ENCODE measurements at places on chromosomes 7 and 10. TPM values are rescaled to one million over a fixed set of nuclear protein-coding genes. Genes with fewer than 3 reads are reported as not detected.

DNA sequence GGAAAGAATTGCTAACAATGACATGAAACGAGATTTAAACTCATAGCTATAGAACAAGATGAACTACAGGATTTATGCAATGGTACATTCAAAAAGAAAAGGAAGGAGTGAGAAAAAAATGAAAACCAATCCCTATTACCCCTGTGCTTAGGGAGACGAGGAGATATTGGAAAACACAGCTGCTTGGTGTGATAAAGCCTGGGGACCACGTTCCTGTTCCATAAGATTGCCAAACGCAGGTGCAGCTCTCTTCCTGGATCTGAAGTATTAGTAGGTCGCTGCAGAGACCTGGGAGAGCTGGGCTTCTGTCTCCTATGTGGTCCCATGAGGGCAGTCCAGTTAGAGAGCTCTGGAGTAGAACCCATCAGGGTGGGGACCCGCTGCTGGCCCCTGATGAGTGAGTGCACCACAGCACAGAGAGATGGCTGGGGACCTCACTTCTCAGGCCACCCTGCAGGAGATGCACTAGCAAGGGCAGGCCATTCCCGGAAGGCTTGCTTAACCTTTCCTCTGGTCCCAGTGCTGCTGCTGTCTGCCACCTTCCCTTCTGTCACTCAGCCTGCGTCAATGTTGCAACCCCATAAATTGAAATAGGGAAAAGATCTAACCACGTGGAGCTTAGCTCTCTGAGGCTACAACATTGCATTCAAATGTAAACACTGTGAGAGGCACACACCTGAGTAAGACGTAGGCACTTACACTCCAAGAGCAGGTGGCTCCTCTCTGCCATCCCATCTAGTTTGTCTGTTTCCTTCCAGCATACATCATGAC, 57.9 kb downstream of the MTPN start:
- DNase-seq = no peak
- H3K27ac ChIP-seq = no peak overlapping the region

- no peak overlapping the region for H3K4me3 ChIP-seq
- no peaks in the 10 kb centered on the region for H3K36me3 ChIP-seq
- no peaks in the 10 kb centered on the region for H3K4me1 ChIP-seq
Measured at GRCh38 chr7:23261843-23262452, 15.4 kb downstream of the GPNMB start.

DNA sequence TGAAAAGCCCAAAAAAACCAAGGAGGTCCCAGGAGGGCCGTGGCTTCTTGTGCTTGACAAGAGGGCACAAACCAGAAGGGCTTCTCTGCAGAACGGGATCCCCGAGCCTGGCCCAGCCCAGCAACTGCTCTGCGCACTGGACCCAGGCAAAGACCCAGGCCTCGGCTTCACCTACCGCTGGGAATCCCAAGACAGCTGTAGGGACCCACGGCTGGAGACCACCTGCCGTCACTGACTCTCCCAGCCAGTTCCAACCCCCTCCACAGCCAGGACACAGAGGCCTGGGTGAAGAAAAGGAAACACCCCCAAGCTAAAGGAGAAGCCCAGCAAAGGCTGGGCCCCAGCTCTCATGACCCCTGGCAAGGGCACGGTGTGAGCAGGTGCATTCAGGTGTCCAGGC, 24.3 kb downstream of the PDGFA start:
- no peaks in the 10 kb centered on the region for H3K36me3 ChIP-seq
- no peaks in the 10 kb centered on the region for H3K27me3 ChIP-seq
- H3K4me3 ChIP-seq = no peak overlapping the region
- no peak for DNase-seq
- H3K27ac ChIP-seq = no peak overlapping the region

- H3K27me3 ChIP-seq = no peaks in the 10 kb centered on the region
- no peaks in the 10 kb centered on the region for H3K4me1 ChIP-seq
- no peaks in the 10 kb centered on the region for H3K36me3 ChIP-seq
- H3K27ac ChIP-seq = no peak overlapping the region
- no peak for DNase-seq
Measured at GRCh38 chr10:7272008-7272407, 138.8 kb downstream of the SFMBT2 start.

- no peak overlapping the region for H3K4me3 ChIP-seq
- H3K4me1 ChIP-seq = peaks cover 16% of the 10 kb centered on the region
- no peaks in the 10 kb centered on the region for H3K36me3 ChIP-seq
- H3K27ac ChIP-seq = no peak overlapping the region
- H3K27me3 ChIP-seq = peaks cover 16% of the 10 kb centered on the region
Measured at GRCh38 chr7:131552053-131552452, 4.4 kb downstream of the PODXL start.

GRCh38 chr10:52318822-52319464, 4.9 kb downstream of the DKK1 start:
- peaks cover 38% of the 10 kb centered on the region for H3K27me3 ChIP-seq
- no peak for DNase-seq
- H3K27ac ChIP-seq = no peak overlapping the region
- no peaks in the 10 kb centered on the region for H3K36me3 ChIP-seq

DNA sequence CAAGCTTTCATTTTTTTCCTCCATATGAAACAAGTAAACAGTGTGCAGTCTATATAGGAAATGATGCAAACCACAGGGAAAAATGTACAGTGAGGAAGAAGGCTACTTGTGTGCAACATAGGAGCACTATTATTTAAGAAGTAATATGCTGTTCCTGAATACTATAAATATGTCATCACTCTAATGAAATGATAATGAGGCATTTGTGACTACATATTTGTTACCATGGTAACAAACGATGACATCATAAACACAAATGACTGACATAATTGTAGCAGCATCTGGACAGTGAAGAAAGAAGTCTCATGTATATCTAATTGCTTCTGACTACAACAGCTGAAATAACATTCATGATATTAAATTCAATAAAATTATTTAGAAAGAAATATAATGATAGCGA, 164.8 kb downstream of the C7orf25 start:
- no peaks in the 10 kb centered on the region for H3K36me3 ChIP-seq
- no peak overlapping the region for H3K4me3 ChIP-seq

GRCh38 chr7:159197066-159197975, 52.7 kb upstream of the VIPR2 start:
- DNase-seq = peak; percentile 53
- H3K4me3 ChIP-seq = no peak overlapping the region
- no peaks in the 10 kb centered on the region for H3K27me3 ChIP-seq

GRCh38 chr7:135842446-135843179, 94.0 kb upstream of the FAM180A start:
- no peaks in the 10 kb centered on the region for H3K27me3 ChIP-seq
- no peaks in the 10 kb centered on the region for H3K36me3 ChIP-seq
- no peaks in the 10 kb centered on the region for H3K4me1 ChIP-seq
- H3K4me3 ChIP-seq = no peak overlapping the region
- no peak for DNase-seq

DNA sequence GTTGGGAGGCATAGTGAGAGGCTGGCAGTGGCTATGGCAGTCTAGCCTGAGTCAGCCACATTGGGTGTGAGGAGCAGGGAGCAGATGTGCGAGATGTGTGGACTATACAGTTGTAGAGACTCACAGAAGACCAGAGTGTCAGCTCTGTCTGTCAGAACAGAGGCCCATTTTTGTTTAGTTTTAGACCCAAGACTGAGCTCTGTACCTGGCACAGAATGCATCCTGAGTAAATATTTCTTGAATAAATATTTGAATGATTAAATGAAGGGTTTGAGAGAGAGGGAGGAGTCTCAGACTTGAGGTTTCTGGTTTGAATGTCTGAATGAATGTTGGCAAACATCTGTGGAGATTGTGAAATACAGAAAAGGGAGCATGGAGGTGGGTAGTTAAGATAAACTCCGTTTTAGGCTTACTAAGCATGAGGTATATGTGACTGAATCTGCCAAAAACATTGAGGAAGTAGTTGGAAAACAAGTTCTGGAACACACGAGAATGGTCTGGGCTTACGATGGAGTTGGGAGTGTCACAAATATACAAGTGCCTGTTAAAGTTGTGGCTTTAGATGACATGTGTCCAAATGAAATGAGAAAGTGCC, 3.6 kb downstream of the SEC23IP start:
- no peak for DNase-seq
- no peaks in the 10 kb centered on the region for H3K36me3 ChIP-seq
- peaks cover 17% of the 10 kb centered on the region for H3K4me1 ChIP-seq

- H3K36me3 ChIP-seq = no peaks in the 10 kb centered on the region
- H3K4me3 ChIP-seq = no peak overlapping the region
- DNase-seq = no peak
- H3K27me3 ChIP-seq = no peaks in the 10 kb centered on the region
- H3K4me1 ChIP-seq = peaks cover 17% of the 10 kb centered on the region
Measured at GRCh38 chr10:67606572-67606971, 89.4 kb downstream of the CTNNA3 start.

GRCh38 chr10:75233444-75234016, 2.2 kb downstream of the COMTD1 start:
- peak overlapping the region; percentile 52 for H3K4me3 ChIP-seq
- no peaks in the 10 kb centered on the region for H3K4me1 ChIP-seq
- peaks cover 7% of the 10 kb centered on the region for H3K27me3 ChIP-seq
- peak; percentile 8 for DNase-seq
- H3K27ac ChIP-seq = no peak overlapping the region

DNA sequence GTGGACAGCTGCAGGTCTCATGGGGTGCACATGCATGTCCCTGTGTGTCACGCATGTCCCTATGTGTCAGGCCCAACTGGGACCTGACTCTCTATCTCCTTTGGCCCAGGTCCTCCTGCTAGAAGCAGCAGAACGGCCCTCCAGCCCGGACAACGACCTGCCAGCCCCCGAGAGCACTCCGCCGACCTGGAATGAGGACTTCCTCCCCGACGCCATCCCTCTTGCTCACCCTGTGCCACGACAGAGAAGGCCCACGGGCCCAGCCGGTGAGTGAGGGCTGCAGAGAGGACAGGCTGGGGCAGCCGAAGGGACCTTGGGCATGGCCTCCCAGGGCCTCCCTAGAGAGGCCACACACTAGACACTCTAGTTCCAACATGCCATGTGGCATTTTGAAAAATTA, 89.3 kb downstream of the MYL10 start:
- no peak for DNase-seq
- H3K27me3 ChIP-seq = no peaks in the 10 kb centered on the region
- H3K4me3 ChIP-seq = no peak overlapping the region

- H3K27me3 ChIP-seq = no peaks in the 10 kb centered on the region
- DNase-seq = no peak
- H3K4me1 ChIP-seq = peaks cover 17% of the 10 kb centered on the region
Measured at GRCh38 chr7:92699560-92699959, 109.4 kb upstream of the FAM133B start.

DNA sequence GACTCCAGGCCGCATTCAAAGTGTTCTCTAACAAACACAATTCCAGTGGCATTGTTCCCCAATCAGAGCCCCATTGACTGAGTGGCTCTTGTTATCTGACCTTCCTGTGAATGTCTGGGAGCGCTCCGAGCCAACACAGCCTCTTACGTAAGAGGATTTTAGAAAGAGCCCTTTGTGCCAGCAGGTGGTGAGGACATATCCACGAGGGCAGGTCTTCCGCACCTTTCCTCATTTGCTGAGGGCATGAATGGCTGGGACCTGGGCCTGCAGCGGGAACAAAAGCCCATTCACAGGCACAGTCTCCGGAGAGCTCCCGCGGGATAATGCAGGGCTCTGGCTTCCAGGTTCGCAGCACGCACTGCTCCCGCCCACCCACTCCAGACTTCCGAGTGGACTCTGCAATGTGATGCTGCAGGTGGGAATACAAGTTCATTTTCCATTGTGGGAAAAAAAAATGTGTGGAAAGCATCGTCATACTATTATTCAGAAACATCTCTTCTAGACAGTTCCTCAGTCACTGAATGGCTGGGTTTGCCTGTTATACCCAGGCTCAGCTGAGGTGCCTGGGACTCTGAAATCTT, 295.0 kb upstream of the IGFBP3 start:
- DNase-seq = peak; percentile 94
- H3K36me3 ChIP-seq = no peaks in the 10 kb centered on the region
- H3K27me3 ChIP-seq = no peaks in the 10 kb centered on the region
- H3K27ac ChIP-seq = peak overlapping the region; percentile 76

- DNase-seq = no peak
- no peak overlapping the region for H3K4me3 ChIP-seq
- no peaks in the 10 kb centered on the region for H3K4me1 ChIP-seq
- peaks cover 57% of the 10 kb centered on the region for H3K27me3 ChIP-seq
- no peak overlapping the region for H3K27ac ChIP-seq
Measured at GRCh38 chr7:113368256-113368655, 249.9 kb upstream of the SMIM30 start.

- no peak overlapping the region for H3K27ac ChIP-seq
- no peaks in the 10 kb centered on the region for H3K4me1 ChIP-seq
- H3K4me3 ChIP-seq = no peak overlapping the region
- no peak for DNase-seq
- no peaks in the 10 kb centered on the region for H3K27me3 ChIP-seq
Measured at GRCh38 chr7:94055963-94056362, 51.8 kb upstream of the BET1 start.

DNA sequence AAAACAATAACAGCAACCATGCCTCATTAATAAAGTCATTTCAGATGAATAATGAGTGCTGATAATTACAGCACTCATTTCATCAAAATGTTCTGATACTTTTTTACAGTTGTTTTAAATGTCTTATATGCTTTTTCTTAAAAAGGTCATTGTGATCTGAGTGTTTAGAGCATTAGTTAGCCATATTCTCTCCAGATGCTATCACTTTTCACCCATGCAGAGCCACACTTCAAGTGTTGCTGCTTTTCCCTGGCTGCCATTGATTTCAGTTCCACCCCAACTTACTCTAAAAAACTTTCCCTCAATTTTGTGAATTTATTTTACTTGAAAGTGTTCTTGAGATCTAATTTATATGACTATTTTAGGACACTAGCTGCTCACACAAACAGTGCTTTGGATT, 41.8 kb downstream of the NUP205 start:
- no peak overlapping the region for H3K27ac ChIP-seq
- no peak overlapping the region for H3K4me3 ChIP-seq
- DNase-seq = no peak
- H3K27me3 ChIP-seq = no peaks in the 10 kb centered on the region
- H3K4me1 ChIP-seq = no peaks in the 10 kb centered on the region
- H3K36me3 ChIP-seq = peaks cover 32% of the 10 kb centered on the region

- no peak overlapping the region for H3K27ac ChIP-seq
- H3K4me1 ChIP-seq = no peaks in the 10 kb centered on the region
- H3K27me3 ChIP-seq = no peaks in the 10 kb centered on the region
- no peak for DNase-seq
Measured at GRCh38 chr7:32921896-32922295, 30.3 kb upstream of the KBTBD2 start.

- DNase-seq = no peak
- H3K27ac ChIP-seq = no peak overlapping the region
- H3K27me3 ChIP-seq = no peaks in the 10 kb centered on the region
- H3K4me3 ChIP-seq = no peak overlapping the region
Measured at GRCh38 chr10:4316161-4316810, 509.7 kb upstream of the AKR1E2 start.

- DNase-seq = no peak
- H3K36me3 ChIP-seq = no peaks in the 10 kb centered on the region
- H3K4me1 ChIP-seq = peaks cover 15% of the 10 kb centered on the region
- no peak overlapping the region for H3K4me3 ChIP-seq
- no peaks in the 10 kb centered on the region for H3K27me3 ChIP-seq
- H3K27ac ChIP-seq = no peak overlapping the region
Measured at GRCh38 chr10:132270256-132270655, 37.5 kb downstream of the STK32C start.

GRCh38 chr10:63563623-63564022, 42.4 kb downstream of the REEP3 start:
- no peaks in the 10 kb centered on the region for H3K27me3 ChIP-seq
- H3K36me3 ChIP-seq = no peaks in the 10 kb centered on the region
- no peak overlapping the region for H3K4me3 ChIP-seq
- no peak for DNase-seq

GRCh38 chr10:71893258-71893815, 42.3 kb upstream of the PSAP start:
- peaks cover 22% of the 10 kb centered on the region for H3K27me3 ChIP-seq
- no peak overlapping the region for H3K4me3 ChIP-seq

Gene STEAP1
- total RNA-seq = 1.5 TPM

Gene CALML3
- total RNA-seq = not detected

Gene SEMA3D
- total RNA-seq = 0.99 TPM

Gene PDE6C
- not detected for total RNA-seq

Gene WAPL
- 79.4 TPM for total RNA-seq

Gene CFAP69
- total RNA-seq = 4.8 TPM

Measured in neural progenitor cell (in vitro differentiated cells).